ENCODE measurements at places on chromosomes 7 and 10.

- DNase-seq, result no peak
Observed at GRCh38 chr7:70627461-70627860, 504.5 kb upstream of the GALNT17 start.

- DNase-seq, result no peak
Observed at GRCh38 chr7:138885383-138886147, 87.6 kb upstream of the ATP6V0A4 start.

DNA sequence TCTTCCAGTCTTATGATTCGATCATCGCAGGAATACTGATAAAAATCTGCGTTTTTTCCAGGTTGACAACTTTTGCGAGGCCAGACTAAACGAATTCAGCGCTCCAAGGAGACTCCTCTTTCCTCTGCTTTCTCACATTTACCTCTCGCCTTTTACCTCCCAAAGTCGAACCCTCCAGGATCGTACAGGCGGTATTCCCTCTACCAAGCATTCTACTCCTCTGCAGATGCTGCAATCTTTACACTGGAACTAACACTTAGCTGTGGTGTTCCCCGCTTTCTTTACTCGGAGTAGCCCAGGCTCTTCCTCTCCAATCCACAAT, 449 bp downstream of the NUDT5 start:
- no peak for DNase-seq

GRCh38 chr10:119474606-119475005, 67.9 kb downstream of the RGS10 start:
- no peak for DNase-seq

- DNase-seq, result no peak
Observed at GRCh38 chr10:106341356-106341755, 823.1 kb downstream of the SORCS1 start.
